ENCODE measurements at places on chromosomes 4 and X.
A peak's percentile ranks its signal among the peaks of the same experiment; 100 is the strongest.

GRCh38 chrX:48468247-48468671 is 1.8 kb downstream of the SLC38A5 start:
- DNase-seq, result no peak

DNA sequence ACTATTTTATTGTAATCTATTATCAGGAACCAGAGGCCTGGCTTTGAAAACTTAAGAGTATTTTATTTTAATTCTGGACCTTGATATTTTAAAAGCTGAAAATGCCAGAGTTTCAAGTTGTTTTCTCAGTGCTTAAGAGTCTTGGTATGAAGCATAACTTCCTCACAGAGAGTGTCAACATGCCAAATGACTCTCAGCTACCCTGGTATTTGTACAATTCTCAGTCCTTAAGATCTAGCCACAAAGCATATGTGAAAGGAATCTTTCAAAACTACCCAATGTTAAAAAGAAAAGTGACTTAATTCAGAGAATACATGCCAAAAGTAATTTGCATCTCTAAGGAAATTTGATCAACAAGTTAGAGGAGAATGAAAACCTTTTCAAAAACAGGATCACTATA is 171.9 kb downstream of the DKK2 start:
- peak; percentile 79 for DNase-seq

GRCh38 chr4:37976507-37976906 is 16.3 kb downstream of the PTTG2 start:
- DNase-seq, result no peak

GRCh38 chr4:101400096-101400495 is 52.8 kb upstream of the PPP3CA start:
- peak; percentile 44 for DNase-seq

GRCh38 chr4:104751468-104751867 is 256.8 kb upstream of the CXXC4 start:
- no peak for DNase-seq

DNA sequence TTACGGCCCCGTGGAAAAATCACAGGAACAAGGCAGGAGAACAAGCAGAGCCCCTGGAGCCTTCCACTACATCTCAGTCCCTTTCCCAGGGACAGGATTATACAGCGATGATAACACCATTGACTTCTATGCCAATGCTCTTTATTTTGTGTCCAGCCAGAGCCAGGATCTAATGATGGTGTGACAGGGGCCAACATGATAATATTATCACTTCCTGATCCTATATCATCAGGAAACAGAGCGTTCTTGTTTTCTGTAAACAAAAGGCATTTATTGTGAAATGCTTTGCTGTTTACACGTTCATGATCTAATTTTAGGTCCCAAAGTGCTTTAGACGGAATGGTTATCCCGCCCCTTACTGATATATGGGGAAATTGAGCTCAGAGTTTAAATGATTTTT is 12.8 kb downstream of the TMPRSS11E start:
- no peak for DNase-seq

DNA sequence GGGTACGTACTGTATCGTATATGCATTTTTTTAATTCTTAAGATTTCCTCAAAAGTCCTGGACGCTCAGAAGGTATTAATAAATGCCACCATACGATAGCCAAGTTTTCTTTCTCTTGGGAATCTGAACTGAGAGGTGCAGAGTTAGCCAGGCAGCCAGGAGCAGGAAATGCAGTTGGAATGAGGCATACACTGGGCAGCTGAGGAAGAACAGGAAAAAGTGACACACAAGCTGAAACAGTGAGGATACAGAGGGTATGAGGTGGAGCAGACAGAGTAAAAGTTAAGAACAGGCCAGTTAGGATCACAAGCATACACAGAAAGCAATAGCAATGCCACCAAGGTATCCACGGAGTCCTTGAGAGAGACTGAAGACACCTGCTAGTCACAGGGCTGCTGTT is 13.4 kb downstream of the UFSP2 start:
- no peak for DNase-seq

DNA sequence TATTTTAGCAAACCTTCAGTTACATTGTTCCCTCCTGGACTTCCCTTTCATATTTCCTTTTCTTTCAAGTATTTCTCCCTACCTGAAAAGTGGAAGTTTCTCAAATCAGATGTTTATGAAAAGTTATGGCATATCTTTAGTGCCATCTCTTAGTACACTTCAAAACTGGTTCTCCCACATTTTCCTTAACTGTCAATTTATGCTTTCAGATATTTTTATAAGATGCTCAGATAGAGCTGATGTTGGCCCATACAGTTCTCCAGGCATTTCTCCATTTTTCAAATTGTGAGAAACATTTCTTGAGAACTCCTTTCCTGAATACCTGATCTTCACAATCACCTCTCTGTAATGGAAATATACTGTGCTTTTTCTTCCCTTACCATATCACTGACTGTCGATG is 32.5 kb upstream of the AP1AR start:
- no peak for DNase-seq

GRCh38 chr4:141074098-141074878 is 59.0 kb downstream of the RNF150 start:
- peak; percentile 44 for DNase-seq

- peak; percentile 55 for DNase-seq
Observed at GRCh38 chrX:119669424-119670037, 23.4 kb downstream of the SEPTIN6 start.

DNA sequence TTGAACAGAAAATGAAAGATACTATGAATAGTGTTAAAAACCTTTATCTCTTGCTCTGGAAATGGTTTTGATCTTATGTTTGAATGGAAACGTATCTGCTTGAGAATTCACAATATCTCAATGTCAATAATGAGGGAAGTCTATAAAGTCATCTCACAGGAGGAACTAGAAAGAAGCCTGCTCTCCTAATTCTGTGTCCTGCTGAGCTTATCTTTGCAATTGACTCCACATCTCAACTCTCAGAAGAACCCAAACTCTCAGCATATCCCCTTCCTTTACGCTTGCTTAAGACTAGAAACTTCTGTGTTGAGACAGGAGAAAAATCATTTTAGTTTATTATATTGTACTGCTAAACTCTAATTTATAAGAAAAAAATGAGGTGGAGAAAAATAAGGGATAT is 8.3 kb upstream of the PF4V1 start:
- DNase-seq, result no peak

DNA sequence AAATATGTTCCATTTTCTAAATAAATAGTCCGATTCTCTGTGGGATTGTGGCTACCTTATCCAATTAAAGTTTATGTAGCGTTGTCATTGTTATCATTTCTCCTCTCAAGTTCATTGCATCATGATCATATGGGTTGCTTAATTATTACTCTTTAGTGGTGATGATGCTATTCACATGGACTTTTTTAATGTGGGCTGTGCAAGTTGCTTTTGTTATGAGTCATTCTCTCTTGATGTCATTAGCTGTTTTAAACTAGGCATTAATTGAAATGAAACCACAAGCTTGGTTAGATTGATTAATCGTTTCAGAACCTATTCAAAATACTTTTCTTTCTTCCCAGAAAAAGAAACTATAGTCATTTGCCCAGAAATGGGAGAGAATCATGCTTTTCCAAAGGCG is 38.2 kb downstream of the NHS start:
- peak; percentile 84 for DNase-seq

GRCh38 chr4:187865914-187866313 is 129.7 kb upstream of the ZFP42 start:
- DNase-seq, result no peak

GRCh38 chr4:16027626-16028025 is 56.2 kb downstream of the PROM1 start:
- no peak for DNase-seq

GRCh38 chr4:26905172-26905571 is 44.5 kb downstream of the STIM2 start:
- no peak for DNase-seq

DNA sequence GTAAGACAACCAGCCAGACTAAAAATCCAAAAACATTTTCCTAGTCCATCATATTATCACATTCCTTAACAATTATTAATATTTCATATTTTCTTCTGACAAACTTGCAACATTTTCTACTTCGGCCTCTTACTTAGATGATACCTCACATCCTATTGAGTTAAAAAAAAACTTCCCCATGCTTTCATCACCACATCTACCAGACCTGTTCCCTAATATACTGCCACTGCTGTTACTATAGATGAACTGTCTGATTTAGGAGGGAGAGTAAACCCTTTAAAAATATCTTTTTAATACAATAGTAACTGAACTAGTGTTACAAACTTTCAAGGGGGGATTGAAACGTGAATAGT is 1.5 kb downstream of the FAM200B start:
- DNase-seq, result no peak

DNA sequence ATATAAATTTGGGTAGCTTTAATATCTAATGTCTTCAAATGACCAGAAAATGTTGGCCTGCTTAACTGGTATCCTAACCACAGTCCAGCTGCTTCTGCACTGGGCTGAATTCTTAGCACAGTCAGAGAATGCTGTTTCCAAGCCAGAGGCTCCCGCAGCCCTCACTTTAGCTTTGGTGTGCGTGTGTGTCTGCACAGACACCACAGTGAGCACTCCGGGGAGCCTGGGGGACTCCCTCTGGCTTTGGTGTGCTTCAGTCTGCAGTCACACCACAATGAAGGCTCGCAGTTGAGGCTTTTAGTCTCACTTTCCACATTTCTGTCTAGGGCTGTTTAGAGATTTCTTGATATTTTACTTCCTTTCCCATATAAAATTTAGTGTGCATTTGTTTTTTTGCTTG is 53.6 kb downstream of the APOO start:
- DNase-seq, result no peak

- DNase-seq, result no peak
Observed at GRCh38 chr4:79022529-79022928, 83.3 kb upstream of the PAQR3 start.

GRCh38 chrX:118373538-118373937 is 27.6 kb downstream of the WDR44 start:
- DNase-seq, result no peak

DNA sequence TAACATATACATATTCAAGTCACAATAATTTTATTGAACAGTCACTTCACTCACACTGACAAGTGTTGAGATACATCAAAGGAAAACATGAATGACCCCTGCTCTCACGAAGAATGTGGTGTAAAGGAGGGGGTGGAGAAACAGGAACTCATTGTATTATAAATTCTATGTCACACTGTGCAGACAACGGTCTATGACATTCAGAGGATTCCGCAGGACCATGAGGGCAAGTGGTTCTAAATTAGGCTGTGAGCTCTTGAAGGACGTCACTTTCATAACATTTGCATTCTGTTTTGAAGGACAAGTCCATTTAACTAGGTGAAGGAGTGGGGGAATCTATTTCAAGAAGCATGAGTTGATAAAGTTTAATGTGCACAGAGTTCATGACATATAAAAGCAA is 415.2 kb upstream of the HS3ST1 start:
- no peak for DNase-seq

DNA sequence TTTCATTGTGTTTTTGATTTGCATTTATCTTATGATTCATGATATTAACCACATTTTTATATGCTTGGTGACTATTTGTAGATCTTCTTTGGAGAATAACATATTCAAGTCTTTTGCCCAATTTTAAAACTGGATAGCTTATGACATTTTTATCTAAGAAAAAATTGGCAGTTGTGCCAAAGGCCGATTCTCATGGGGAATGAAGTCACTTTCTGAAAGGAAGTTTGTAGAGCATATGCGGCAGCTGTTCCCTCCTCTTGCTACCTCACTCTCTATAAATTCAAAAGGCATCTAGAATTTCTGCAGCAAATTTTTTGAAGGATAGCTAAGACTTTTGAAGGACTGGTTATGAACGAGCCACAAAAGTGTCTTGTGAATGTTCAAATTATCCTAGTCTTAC is 2353.5 kb downstream of the ARAP2 start:
- DNase-seq, result no peak

- no peak for DNase-seq
Observed at GRCh38 chrX:147570483-147570882, 341.2 kb upstream of the FMR1 start.

DNA sequence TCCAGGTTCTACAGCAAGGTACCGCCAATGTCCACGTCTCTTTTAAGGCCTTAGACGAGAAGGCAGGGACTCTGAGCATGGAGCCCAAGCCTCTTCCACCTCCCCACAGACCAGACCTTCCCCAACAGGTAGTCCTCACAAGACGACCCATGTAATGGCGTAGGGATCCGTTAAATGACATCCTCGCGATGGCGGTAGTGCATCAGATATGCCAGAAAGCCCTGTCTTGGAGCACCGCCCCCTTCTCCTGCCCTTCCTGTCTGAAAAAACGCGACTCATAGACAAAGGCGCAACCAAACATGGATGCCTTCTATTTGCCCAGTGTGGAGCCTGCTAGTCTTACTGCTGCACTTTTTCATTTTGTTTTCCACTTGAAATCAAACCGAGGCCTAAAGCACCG is 185.4 kb downstream of the OR13H1 start:
- no peak for DNase-seq

- DNase-seq, result peak; percentile 0
Observed at GRCh38 chr4:133347409-133347808, 198.3 kb downstream of the PCDH10 start.

- no peak for DNase-seq
Observed at GRCh38 chr4:78625073-78625472, 73.5 kb downstream of the ANXA3 start.

DNA sequence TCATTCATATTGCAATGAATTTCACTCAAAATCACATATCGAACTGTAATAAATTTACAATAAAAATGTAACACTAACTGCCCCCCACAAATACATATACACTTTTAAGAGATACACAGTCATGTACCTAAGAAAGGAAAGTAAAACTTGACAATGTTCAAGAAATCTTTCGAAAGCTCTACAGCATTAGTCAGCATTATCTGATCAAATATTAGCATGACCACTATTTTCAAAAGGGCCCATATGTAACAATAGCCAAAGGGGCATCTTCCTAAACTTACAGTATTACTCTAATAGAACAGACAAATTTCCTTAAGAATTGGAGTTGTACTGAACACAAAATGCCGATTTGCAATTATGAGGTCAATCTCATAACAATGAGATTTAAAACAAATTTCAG is 51.8 kb downstream of the STX18 start:
- no peak for DNase-seq

DNA sequence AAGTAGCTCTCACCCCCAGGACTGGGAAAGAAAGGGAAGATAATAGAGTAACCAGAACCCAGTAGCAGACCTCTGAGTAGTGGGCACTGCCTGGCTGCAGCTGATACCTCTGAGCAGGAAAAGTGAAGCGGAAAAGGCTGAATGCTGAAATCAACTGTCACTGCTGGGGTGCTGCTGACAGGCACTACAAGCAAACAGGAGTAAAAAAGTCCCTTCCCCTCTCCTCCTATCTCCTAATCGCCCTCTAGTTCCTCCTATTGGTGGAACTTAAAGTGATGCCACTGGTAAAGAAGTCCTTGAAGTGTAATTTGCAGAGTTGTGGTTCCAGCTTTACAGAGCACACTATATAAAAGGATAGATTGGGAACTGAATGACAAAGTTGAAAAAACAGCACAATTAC is 32.8 kb upstream of the GLRB start:
- peak; percentile 46 for DNase-seq

- peak; percentile 30 for DNase-seq
Observed at GRCh38 chr4:101678180-101678579, 112.3 kb upstream of the BANK1 start.

DNA sequence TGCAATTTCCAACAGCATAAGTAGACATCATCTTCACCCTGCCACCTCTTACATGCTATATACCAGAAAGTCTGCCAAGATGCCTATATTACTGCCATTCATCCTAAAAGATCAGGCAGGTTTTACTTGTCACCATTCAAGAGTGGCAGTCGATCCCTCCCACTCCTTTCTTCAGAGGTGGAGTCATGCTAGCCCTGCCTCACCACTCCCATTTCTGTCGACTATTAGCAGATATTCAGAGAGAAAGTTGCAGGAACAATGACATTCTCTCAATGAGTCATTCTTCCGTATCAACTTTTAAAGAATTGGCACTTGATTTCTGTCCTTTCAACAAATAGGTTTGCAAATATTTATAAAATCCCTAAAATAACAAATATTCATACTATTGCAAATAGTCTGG is 1060.1 kb downstream of the ADGRL3 start:
- no peak for DNase-seq

Measured in EH (cell line).